ENCODE measurements at places on chromosomes 5 and 9.

DNA sequence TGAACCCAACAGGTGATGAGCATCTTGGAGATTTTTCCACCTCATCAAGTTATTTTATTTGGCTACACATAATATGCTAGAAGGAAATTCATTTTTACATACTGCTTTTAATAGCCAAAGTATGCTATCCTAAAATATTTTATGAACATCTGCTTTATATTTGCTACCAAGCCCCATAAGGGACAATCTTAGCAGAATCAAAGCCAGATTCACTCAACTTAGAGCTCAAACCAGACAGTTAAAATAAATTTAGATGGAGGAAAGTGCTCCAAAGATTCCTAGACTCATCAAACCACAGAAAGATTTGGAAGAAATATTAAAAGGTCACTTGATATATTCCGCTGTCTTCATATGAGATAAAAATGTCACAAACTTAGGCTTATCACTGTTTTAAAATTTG, 637.1 kb upstream of the CCNG1 start:
- no peak for DNase-seq

GRCh38 chr9:103707181-103707580, 386.9 kb upstream of the SMC2 start:
- no peak for DNase-seq

DNA sequence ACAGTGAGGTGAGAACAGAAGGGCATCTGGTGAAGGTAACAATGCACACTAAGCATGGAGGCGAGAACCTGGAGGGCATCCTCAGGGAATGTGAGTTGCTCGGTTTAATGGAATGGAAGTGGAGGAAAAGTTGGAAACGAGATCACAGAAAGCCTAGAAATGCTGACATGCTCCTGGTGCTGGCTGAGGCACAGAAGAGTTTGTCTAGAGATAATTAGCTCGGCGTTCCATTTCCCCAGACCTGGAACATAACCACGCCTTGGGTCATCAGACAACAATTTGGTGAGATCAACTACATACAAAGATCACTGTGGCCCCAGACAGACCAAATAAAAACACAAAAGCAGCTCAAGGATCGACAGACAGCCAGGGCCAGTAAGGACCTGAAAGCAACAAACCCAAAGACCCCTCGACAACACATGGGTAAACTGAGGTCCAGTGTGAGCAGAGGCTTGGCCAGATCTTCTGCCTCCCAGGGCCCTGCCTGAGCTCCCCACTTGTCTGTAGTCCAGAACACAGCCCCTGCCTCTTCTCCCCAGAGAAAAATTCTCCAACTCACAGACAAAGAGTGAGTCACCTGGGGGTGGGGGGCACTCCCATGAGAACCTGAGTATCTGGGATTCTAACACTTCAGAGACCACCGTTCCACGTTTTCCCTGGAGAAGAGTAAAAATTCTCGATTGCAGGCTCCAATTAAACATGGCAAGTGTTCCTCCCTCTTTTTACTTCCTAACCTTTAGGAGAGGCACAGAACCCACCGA, 52.5 kb downstream of the SHB start:
- no peak for DNase-seq

DNA sequence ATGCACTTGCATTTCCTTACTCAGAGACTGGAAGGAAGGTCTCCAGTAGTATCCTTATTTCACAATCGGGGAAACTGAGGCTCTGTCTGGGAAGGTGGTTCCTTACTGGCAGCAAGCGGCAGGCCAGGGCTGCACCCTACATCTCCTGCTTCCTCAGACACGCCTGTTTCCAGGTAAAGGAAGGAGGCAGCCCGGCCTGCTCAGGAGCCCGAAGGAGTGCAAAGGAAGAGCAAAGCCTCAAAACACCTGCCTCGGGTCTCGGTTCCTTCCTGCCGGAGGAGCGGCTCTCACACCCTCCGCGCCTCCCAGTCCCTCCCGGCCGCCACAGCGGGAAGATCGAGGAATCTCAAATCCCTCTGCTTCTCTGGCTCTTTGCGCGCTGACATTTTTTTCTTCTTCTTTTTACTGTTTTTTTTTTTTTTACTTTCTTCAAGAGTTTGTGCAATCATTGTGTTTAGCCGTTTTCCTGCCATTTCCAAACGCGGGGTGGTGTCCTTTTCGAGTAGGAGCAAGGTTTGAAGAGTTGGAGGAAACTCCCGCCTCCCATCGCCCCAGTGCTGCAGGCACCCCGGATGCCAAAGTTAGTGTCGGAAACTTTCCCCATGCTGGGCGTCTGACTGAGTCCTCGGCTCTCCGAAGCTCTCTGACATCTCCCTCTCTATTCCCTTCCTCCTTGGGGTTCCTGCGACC, 1.0 kb downstream of the GGTA1 start:
- peak; percentile 13 for DNase-seq

DNA sequence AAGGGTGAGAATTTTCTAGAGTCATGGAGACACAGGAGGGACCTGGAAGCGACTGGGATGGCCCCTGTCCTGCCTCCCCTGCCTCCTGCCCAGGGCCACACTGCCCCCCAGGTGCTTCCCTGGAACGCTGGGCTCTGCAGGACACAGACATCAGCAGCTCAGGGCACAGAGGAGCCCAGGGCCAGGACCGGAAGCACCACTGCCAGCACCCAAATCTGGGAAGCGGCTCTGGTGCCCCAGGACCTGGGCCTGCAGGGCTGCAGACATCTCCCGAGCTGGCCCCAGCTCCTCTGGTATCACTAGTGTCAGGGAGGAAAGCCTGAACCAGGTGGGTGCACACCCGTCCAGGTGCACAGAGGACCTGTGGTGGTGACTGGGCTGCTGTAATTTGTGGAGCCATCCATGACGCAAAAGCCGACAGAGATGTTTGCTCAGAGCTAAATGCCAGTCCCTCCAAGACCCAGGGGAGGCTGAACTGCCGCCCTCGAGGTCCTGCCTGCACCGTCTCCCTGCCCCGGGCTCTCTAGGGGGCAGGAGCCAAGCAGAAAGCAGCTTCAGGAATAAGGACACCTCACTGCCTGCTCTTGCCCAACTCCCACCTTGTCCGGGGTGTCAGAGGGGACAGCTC, 46.0 kb upstream of the SIMC1 start:
- no peak for DNase-seq

GRCh38 chr5:176561259-176561658, 12.1 kb downstream of the CDHR2 start:
- DNase-seq = no peak

GRCh38 chr5:78633700-78634099, 14.9 kb downstream of the LHFPL2 start:
- DNase-seq = no peak

DNA sequence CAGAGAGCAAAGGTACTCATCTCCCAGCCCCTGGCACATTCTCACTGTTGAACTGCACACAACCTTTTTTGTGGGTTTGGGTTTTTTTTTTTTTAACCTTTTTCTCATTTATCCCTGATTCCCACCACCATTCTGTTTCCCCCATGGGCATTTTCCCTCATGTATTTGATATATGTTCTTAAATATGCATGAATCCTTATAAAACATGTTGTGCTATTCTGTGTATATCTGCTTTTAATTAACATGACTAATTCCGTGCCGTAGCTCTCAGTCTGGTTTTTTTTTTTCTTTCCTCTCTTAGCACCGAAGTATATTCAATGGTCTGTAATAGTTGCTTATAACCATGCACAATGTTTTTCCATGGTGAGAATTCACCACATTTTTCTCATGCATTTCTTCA, 204.5 kb downstream of the RGS3 start:
- no peak for DNase-seq

- peak; percentile 42 for DNase-seq
Observed at GRCh38 chr9:2622461-2623287, 1.1 kb downstream of the VLDLR start.

DNA sequence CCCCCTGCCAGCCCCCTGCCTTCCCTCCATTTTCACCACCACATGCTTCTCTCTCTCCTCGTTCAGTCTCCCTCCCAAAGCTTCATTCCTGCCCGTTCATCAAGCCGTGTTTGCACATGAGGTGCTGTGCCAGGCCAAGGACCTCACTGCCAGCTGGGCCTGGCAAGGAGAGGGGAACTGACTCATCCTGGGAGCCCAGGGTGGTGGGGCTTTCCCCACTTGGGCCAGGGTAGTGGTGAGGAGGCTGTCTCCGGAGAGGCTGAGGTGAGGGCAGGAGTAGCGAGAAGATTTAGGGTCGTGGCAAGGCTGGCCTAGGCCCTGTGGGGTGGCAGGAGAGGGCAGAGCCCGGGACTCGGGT, 30.4 kb upstream of the NOTCH1 start:
- peak; percentile 39 for DNase-seq

DNA sequence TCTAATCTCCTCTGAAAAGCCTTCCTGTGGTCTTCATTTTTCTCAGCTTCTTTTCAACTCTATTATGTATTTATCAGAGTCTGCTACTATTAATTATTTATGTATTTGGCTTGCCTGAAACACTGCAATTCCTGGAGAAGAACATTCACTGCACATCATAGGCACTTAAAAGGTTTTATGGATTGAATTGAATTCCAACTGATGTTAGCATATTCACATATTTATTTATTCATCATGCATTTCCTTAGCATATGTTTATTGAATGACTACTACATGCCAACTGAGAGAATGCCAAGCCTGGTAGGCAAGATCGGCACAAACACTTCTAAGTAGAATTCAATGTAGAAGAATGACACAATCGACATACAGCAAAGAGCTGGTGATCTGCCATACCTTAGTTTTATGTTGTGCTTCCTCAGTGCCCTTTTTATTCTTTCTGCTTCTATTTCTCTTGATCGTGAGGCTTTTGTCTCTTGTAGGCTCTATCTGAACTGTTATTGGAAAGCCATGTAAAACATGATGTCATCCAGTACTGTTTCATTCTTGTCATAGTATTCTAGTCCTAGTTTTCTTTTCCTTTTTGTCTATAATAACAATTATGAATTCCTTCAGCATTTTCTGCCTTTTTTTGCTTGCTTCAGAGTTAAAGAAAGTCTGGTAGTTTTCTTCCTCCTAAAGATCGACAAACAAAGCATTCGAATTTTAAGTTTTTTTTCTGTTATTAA, 454.2 kb downstream of the TLE4 start:
- no peak for DNase-seq

DNA sequence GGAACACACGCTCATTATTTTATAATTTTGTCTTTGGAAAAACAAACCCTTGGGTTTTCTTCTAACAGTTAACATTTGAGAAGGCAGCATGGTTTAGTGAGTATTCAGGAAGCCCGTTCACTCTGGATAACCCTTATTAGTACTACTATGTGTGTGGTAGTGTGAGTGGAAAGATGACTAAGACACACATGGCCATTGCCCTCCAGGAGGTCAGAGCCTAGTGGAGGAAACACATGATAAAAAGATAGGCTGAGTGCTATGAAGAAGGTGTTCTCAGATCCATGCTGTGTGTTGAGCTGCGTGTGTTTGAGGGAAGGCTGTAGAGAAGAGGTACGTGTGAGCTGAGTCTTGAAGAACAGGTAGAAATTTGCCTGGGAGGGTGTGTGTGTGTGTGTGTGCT, 8.4 kb downstream of the C5orf47 start:
- no peak for DNase-seq

- DNase-seq = no peak
Observed at GRCh38 chr5:122743261-122743660, 31.6 kb upstream of the SNX2 start.

GRCh38 chr9:84708400-84708799, 38.9 kb downstream of the NTRK2 start:
- no peak for DNase-seq

GRCh38 chr5:116358911-116359418, 215.7 kb downstream of the SEMA6A start:
- DNase-seq = no peak

Data from stimulated activated naive CD8-positive, alpha-beta T cell treated with anti-CD3 and anti-CD28 coated beads, Interleukin-15, amount 100 ng/mL, for 72 hours (primary cell).